Sciatic nerve (tissue), 2 donors: ENCODE measurements at places on chromosomes 5 and 9. TPM values are rescaled to one million over a fixed set of nuclear protein-coding genes. Genes with fewer than 3 reads are reported as not detected.

DNA sequence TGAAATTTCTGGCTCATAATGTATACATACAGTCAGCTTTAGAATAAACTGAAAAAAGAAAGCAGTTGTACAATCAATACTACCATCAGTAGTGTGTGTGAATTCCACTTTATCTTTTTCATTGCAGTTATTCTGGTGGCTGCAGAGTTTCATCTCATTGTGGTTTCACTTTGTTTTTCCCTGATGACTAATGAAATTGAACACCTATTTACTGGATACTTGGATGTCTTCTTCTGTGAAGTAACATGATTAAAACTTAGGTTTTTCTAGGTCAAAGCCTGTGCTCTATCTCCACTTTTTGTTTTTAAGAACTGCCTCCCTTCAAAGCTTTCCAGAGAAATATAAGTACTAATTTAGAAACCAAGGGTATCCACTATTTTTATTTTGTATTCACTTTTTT lies 174.3 kb downstream of the TRPM3 start:
- DNase-seq, result no peak

DNA sequence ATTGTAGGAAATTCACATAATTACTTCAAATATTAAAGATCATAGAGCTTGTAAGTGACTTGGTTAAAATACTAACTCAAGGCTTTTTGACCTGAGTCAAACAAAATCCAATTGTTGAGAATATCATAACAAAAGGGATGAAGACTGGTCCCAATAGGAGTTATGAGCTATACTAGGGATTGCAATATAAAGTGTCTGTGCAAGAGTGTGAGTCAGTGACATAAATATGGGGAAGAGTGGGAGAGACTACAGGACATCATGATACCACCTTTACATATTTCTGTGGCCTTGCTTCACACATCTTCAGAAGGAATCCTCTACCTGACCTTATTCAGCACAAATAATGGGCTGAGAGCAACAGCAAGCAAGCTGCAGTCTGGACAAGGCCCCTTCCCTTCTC lies 180.9 kb upstream of the SLC24A2 start:
- no peak for DNase-seq

- DNase-seq, result no peak
Measured at GRCh38 chr9:113220467-113221002, 542 bp downstream of the FKBP15 start.

DNA sequence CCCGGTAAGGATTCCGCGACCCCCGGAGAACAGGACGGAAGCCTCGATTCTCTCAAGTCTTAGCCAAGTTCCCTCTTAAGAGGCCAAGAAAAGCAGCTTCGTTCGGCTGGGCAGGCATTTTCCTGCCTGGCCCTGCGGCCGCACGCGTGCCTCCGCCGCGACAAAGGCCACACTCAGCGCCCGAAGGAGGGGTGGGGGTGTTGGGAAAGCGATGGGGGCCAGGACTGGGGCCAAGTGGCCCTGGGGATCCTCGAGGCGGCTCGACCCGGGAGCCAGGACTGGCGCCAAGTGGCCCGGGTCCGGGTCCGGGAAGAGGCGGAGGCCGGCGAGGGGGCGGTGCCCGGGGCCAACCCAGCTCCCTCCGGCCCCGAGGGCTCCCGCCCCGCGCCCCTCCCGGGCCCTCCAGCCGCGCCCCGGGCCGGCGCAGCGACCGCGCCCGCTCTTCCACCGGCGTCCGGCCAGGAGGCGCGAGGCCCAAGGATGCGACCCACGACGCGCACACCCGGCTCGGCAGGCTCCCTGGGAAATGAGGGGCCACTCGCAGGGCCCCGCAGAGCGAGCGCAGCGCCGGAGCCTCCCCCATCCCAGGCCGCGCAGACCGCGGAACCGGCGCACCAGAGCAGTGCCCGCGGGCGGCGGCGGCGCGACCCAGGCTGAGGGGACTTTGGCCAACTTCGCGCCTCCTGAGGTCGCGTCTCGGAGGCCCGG lies 756 bp downstream of the VAV2 start:
- no peak for DNase-seq

- no peak for DNase-seq
Measured at GRCh38 chr5:91840412-91840811, 457.3 kb upstream of the ARRDC3 start.

- DNase-seq, result peak; percentile 86
Measured at GRCh38 chr5:109410389-109411148, 795 bp upstream of the PJA2 start.

DNA sequence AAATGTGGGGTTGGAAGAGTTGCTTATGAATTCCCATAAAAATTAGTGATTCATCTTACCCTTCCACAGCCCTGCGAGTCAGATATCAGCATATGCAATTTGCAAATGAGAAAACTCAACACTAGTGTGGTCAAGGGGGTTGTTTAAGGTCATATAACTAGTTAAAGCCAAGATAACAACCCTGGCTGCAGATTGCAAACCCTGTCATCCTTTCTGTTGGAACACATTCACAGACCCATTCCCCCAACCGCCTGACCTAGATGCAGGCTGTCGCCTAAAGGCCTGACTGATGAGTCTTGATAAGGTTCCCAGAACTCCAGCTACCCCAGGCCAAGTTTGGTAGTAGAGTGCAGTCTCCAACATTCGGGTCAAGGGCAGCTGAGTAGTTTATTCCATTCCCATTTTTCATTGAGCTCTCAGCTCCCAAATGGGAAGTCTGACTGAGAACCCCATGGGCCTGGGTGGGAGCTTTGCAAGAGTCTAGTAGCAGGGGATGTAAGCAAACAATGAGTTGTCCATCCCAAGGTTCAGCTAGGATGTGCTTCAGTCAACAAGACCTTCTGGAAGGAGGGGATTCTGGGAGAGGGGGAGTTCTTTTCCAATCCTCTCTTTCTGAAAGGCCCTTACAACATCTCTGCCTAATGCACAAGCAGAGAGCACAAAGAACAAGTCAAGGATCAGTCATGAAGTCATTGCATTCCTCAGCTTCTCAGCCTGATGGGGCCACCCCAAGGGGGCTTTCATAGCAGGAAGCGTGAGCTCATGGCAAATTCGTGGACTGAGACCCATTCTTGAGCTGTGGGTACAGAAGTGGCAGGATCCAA lies 40.3 kb downstream of the ADAM19 start:
- no peak for DNase-seq

DNA sequence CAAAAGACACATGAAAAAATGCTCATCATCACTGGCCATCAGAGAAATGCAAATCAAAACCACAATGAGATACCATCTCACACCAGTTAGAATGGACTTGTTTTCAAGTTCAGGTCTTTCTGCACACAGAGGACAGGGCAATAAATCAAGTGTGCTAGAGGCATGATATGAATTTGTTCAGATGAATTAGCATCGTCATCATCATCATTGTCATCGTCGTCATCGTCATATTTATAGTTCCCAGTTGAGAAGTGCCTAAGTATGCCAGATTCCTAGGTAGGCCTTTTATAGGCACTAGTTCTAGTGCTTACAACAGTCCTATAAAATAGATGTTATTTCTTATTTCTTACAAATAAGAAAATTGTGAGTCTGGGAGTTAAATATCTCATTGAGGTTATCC lies 34.7 kb upstream of the RASEF start:
- DNase-seq, result no peak

GRCh38 chr5:146805081-146805480 lies 73.5 kb downstream of the PPP2R2B start:
- no peak for DNase-seq

GRCh38 chr9:124392871-124393460 lies 22.3 kb downstream of the PSMB7 start:
- no peak for DNase-seq

DNA sequence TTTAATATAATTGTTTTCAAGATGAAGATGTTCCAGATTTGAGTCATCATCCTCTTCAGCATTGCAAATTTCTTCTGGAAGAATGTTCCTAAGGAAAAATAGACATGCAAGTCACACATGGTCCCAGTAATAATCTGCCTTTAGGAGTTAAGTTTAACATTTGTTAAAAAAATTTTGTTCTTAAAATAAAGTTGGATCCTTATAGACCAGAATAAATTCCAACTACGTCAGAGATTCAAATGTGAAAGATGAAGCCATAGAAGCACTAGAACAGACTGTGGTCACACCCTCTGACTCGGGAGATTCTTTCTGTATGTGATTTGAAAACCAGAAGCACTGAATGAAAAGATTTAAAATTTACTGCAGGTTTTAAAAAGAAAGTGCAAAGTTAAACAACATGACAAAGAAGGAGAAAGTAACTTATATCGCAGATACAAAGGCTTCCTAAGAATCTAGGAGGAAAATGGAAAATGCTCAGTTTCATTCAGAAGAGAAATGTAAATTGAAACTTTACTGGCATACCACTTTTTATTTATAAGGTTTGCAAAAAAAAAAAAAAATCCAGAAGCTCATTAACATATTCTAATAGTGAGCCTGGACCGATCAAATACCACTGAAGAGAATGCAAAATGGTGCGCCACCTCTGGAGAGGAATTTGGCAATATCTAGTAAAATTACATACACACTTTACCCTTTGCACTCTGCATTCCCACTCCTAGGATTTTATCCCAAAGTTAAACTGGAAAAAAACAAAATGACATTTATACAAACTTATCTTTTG lies 14.3 kb upstream of the ASPN start:
- no peak for DNase-seq

DNA sequence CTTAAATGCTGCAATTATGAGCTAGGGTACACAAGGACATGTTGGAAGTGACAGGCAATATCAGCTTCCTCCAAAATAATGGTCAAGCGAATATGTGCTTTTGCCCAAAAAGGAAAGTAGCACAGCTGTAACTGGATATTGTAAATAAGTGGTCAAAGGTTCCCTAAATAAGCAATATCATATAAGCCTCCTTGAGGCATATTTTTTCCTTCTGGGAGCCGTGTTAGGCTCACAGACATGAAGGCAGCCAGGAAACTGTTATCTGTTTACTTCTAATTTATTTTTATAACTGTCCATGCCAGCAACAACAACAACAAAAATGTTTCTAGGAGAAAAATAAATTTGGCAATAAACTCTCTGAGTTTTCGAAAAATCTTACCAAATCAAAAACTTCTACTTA lies 648.3 kb downstream of the PDE4D start:
- DNase-seq, result no peak

- peak; percentile 48 for DNase-seq
Measured at GRCh38 chr9:127135056-127135745, 12.8 kb upstream of the ANGPTL2 start.

- peak; percentile 33 for DNase-seq
Measured at GRCh38 chr9:93252781-93253530, 69.0 kb downstream of the WNK2 start.

DNA sequence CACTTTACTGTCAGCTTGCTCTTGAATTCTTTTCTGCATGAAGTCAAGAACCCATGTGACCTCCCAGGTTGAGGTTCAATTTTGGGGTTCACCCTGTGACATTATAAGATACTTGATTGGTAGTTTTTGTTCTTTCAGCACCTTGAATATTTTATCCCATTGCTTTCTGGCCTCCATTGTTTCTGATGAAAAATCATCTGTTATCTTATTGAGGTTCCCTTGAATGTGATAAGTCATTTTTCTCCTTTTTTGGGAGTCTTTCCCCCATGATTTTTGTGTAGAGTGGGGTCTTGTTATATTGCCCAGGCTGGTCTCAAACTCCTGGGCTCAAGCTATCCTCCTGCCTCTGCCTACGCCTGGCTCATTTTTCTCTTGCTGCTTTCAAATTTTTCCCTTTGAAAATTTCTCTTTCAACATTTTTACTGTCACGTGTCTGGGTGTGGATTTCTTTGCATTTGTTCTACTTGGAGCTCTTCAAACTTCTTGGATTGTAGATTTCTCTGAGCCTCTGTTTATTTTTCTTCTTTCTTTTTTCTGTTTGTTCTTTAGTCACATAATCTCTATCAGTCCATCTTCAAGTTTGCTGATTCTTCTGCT lies 20.8 kb upstream of the SLC44A1 start:
- DNase-seq, result no peak

GRCh38 chr5:9363449-9363848 lies 182.4 kb downstream of the SEMA5A start:
- no peak for DNase-seq

The ANKDD1B gene
- 3.6 TPM for total RNA-seq

GRCh38 chr5:154460172-154460571 lies 14.4 kb downstream of the SAP30L start:
- no peak for DNase-seq

- DNase-seq, result no peak
Measured at GRCh38 chr5:173857234-173857633, 30.9 kb upstream of the CPEB4 start.

GRCh38 chr9:33043671-33044070 lies 18.6 kb downstream of the DNAJA1 start:
- DNase-seq, result no peak

DNA sequence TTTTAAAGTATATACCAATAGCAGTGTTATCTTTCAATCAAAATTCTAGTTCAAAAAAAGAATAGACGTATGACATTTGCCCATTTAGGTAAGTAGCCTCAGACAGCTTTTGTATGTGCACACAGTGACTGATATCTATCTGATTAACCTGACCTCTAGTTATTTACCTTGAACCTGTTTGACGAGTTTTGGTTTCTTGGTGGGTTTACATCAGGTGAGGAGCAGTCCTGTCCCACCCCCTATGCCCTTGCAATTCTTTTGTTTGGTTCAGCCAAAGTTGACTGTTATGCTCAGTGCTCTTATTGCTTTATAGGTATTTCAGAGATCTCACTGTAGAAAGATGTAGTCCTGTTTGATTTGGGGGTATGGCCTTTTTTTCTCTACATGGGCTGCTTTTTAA lies 147.2 kb downstream of the ISOC1 start:
- no peak for DNase-seq

The ANKRD34B gene
- total RNA-seq, result not detected

GRCh38 chr5:120609570-120609969 lies 145.5 kb downstream of the PRR16 start:
- DNase-seq, result no peak

- no peak for DNase-seq
Measured at GRCh38 chr9:31393240-31393639, 991.2 kb upstream of the ACO1 start.

DNA sequence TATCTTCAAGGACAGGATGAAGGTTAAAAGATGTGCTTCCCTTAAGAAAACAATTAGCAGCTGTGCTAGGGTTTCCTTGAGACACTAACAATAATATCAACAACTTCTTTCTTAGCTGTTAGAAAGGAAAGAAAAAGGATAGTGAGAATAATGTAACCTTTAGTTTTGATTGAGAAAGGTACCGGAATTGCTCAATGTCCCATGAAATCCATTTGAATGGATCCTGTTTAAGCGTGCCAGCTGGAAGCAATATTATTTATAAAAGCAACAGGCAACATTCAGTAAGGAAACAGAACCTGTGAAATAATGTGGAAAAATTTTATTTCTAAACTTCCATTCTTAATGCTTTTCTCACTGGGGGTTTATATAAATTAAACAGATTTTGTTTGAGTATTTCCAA lies 120.9 kb downstream of the CCDC192 start:
- DNase-seq, result no peak
